CD8-positive, alpha-beta memory T cell (primary cell): ENCODE measurements at places on chromosomes 12 and 14. TPM values are rescaled to one million over a fixed set of nuclear protein-coding genes. Genes with fewer than 3 reads are reported as not detected.

DNA sequence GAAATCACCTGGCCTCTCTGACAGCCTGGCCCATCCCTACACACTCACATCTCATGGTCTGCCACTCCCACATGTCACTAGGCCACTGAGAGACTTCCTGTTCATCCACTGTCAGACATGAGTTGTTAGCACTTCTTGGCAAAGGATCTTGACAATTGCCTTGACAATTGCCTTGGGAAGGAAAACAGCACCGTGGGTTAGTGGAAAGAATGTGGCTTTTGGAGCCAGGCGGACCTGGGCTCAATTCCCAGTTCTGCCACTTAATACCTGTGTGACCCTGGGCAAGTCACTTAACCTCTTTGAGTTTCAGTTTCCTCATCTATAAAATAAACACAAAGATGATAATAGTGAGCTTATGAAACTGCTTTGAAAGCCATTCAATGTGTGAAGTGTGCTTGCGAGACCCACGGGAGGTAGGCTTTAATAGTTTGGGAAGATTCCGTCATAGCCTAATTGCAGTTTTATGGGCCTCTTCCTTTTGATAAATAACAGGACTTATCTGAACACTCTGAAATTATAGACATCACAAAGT lies 250.4 kb downstream of the C12orf75 start:
- no peaks in the 10 kb centered on the region for H3K36me3 ChIP-seq
- no peaks in the 10 kb centered on the region for H3K4me1 ChIP-seq
- no peaks in the 10 kb centered on the region for H3K27me3 ChIP-seq
- no peak for DNase-seq
- H3K4me3 ChIP-seq, result no peak overlapping the region
- no peak overlapping the region for H3K27ac ChIP-seq

DNA sequence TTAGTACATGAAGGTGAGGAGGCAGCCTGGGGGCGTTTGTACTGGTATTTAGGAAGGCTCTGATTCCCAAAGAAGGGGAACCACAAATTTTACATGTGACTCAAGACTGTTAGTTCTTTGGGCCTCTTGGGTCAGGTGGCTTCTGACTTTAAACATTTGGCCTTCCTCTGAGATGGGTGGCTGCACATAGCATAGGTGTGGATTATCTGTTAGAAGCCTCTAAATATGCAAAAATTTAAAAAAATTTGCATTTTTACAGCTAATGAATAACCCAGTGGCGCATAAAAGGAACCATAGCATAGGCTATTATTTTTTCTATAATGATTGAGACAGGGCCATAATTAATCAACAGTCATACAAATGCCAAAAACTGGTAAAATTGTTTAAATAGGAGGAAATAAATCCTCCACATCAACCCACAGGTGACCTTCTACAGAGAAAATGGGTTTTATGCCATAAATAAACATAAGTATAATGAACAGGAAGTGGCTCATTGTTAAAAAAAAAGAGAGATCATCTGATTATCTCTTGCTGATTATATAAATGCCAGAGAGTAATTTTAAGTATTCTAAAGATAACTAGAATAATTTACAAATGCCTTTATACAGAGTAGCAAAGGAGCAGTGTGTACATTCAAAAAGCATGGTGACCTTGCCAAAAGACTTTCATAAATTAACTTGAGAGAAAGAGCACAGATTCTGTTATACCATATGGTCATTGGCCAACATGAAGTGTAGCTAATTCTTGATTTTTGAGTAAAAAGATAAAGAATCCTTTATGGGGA lies 284.2 kb upstream of the ATP2B1 start:
- DNase-seq, result no peak

Gene EPYC
- total RNA-seq, result not detected

DNA sequence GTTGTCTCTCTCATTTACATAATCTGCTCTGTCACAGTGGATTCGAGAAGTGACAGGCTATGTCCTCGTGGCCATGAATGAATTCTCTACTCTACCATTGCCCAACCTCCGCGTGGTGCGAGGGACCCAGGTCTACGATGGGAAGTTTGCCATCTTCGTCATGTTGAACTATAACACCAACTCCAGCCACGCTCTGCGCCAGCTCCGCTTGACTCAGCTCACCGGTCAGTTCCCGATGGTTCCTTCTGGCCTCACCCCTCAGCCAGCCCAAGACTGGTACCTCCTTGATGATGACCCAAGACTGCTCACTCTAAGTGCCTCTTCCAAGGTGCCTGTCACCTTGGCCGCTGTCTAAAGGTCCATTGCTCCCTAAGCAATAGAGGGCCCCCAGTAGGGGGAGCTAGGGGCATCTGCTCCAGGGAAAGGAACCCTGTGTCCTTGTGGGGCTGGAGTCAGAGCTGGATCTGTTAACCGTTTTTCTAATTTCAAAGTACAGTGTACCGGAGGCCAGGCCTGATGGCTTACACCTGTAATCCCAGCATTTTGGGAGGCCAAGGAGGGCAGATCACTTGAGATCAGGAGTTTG lies 5.1 kb downstream of the ERBB3 start:
- no peaks in the 10 kb centered on the region for H3K4me1 ChIP-seq
- no peak overlapping the region for H3K27ac ChIP-seq
- peaks cover 6% of the 10 kb centered on the region for H3K27me3 ChIP-seq
- no peaks in the 10 kb centered on the region for H3K36me3 ChIP-seq
- H3K4me3 ChIP-seq, result no peak overlapping the region

DNA sequence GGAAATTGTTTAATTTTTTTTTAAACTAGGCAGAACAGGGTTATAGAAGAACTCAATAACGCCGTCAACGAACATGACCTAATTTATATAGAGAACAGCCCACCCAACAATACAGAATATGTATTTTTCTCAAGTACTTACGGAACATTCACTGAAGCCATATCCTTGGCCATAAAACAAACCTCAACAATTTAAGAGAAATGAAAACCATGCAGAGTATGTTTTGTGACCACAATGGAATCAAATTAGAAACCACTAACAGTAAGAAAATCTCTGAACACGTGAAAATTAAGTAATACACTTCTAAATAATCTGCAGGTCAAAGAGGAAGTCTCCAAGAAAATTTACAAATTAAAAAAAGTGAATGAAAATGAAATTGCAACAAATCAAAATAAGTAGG lies 9.4 kb downstream of the SART3 start:
- H3K27ac ChIP-seq, result no peak overlapping the region
- no peak overlapping the region for H3K4me3 ChIP-seq
- no peaks in the 10 kb centered on the region for H3K27me3 ChIP-seq

Gene NEUROD4
- not detected for total RNA-seq
